ENCODE measurements at places on chromosomes 4 and X. TPM values are rescaled to one million over a fixed set of nuclear protein-coding genes. Genes with fewer than 3 reads are reported as not detected.
A peak's percentile ranks its signal among the peaks of the same experiment; 100 is the strongest.

GRCh38 chrX:154074199-154074598 lies 23.3 kb downstream of the MECP2 start:
- no peak for DNase-seq

DNA sequence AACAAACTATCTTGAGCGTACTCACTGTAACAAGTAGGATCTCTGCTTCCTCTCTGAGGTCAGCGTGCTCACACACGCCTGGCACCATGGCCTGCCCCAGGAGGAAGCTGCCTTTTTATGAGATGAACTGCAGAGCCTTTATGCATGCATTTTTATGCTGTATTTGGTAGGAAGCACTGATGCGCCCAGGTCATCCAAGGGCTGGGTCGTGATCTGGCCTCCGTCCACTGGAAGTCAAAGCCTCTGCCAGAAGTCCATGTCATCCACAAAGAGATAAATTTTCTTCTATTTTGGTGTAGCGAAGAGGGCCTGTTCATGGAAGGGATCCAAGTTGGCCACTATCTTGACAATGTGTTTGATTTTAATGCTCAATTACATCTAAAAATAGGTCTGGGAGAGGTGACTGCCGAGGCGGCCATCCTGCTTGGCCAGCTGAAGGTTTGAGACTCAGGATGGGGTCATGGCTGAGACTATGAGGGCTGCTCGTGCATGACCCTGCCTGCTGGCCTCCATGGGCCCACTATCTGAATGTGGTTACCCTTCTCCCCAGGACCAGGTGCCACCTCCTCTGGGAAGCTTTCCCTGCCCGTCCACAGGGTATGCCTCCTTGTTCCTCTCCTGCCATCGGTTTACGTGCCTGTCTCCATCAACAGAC lies 50.3 kb downstream of the HTRA3 start:
- no peak for DNase-seq

- no peak for DNase-seq
These were observed 275.4 kb upstream of the CPEB2 start for GRCh38 chr4:14726877-14727361.

DNA sequence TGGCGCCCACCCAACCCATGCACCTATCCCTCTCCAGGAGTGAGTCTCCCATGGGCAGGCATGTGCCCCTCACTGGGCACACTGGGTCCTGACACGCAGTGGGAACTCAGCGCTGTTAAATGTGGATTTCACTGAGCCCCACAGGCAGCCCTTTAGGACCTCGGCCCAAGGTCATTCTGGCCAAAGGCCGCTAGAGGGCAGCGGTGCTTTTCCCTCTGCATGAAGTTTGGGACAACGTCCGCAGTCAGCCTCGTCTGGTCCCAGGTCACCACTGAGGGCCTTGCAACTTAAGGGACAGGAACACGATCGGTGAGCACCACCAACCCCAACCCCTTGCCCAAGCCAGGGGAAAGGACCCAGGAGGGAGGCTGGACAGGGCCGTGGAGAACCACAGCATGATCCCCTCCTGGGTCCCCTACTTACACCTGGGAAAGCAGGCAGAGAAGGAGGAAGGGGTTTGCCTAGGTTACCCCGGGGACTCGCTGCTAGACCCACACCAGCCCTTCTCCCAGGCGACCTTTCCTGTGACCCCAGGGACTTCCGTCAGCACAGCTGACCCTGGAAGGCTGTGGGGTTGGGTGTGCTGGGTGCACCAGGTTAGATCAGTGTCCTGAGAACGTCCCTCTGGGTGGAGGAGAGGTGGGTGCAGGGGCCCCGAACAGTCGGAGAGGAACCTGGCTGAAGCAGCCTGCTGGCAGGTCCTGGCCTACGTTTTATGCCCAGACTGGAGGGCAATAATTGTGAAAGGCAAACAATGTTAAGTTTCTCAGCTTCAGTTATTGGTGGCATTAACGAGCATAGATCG lies 24.0 kb downstream of the CYTL1 start:
- DNase-seq = peak; percentile 49

- no peak for DNase-seq
These were observed 33.6 kb downstream of the LNX1 start for GRCh38 chr4:53557669-53558064.

DNA sequence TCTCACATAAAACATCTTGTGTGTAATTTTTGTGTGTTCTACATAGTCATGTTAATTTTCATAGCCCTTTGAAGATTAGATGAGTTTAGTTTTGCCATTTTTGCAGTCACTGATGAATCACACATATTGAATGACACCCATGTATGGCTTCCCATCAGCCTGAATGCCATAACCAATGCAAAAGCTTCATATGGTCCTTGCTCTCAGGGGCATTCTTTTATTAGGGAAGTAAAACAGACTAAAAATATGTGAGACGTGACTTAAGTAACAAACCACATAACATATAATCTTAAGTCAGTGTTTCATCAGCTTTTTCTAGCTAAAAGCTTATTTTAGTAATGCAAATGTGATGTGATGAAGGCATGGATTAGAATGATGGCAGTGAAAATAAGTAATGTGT lies 8.2 kb downstream of the SLC25A4 start:
- no peak for DNase-seq

DNA sequence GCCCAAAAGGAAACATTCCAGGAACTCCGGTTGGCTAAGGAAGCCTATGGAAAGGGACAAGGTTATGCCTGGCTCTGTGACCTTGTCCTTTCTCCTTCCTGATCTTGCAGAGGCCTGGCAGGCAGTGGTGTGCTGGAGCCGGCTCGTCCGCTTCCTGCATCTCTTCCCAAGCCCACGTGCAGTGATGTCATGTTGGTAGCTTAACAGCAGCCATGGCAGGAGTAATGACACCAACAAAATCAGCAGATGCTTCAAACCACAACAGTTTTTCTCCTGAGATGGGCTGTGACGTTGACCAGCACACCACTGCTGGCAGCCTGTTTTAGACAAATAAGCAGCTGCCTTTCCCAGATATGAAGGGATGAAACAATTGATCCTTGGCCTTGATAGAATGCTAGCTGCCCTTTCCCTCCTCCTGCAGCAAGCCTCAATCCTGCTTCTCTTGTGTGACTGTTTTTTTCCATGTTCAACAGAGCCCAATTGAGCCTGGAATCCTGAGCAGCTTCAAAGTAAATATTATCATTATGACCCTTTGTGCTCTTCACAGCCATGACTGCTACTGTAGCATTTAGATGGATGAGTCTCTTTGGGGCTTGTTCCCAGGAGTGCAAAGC lies 23.4 kb downstream of the SEPTIN6 start:
- DNase-seq = no peak

DNA sequence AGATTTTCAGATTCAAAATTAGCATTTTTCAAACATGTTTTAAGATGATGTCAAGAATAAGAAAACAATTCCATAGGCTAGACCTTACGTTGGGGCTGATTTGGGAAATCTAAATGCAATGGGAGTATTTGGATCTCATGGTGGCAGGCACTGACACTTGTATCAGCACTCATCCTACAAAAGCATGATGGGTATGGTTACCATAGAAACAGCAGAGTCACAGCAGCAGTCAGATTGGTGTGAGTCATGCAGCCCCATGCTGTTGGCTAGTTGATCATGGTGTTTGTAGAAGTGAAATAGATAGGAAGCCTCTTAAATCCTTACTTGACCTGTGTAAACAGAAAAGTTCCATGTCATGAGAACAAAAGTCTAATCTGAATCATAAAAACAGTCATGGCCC lies 1637.3 kb upstream of the PABPC4L start:
- DNase-seq = no peak

Gene IL2
- total RNA-seq = not detected

Gene FAM241A
- 2.4 TPM for total RNA-seq

Gene RRH
- total RNA-seq = not detected

Gene PPBP
- total RNA-seq = not detected

Gene SETD7
- 61.1 TPM for total RNA-seq

Gene INTS12
- total RNA-seq = 27.9 TPM

Gene NPFFR2
- total RNA-seq = not detected

Data from tibial nerve (tissue), 4 donors.